ENCODE measurements at places on chromosomes 2 and 18. TPM values are rescaled to one million over a fixed set of nuclear protein-coding genes. Genes with fewer than 3 reads are reported as not detected.

GRCh38 chr2:8517850-8518498 is 163.9 kb upstream of the ID2 start:
- peaks cover 35% of the 10 kb centered on the region for H3K4me1 ChIP-seq
- no peak for DNase-seq
- no peaks in the 10 kb centered on the region for H3K27me3 ChIP-seq
- H3K36me3 ChIP-seq: no peaks in the 10 kb centered on the region

- H3K4me3 ChIP-seq: no peak overlapping the region
- H3K36me3 ChIP-seq: no peaks in the 10 kb centered on the region
- H3K4me1 ChIP-seq: no peaks in the 10 kb centered on the region
Observed at GRCh38 chr2:220521551-220521950, 894.1 kb downstream of the SLC4A3 start.

DNA sequence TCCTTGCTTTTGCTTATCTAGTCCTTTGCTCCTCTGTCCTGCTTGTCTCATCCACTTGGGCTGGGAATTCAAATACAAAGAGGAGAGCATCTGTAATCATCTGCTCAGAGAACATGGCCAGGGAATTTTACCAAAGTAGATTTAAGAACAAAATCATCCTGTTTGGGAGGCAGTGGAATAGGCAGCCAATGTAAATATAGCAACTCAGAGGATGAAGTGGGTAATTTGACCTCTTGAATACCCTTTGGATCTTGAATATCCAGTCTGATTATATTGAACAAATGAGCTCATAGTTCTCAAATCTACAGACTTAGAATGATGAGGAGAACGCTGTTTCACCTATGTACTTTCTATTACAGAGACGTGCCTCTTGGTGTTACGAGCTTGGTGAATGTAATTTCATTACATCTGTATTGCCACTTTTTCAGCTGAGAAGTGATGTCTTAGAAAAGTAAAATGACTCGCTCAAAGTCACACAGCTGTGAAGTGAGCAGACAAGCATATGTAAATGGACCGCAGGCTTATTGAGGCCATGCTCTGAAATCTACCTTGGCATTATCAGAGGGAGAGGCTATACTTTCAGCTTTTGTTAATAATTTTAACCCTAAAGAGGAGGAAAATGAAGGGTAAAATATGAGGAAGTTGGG is 266.3 kb downstream of the MTX2 start:
- H3K27ac ChIP-seq: no peak overlapping the region
- no peak for DNase-seq

GRCh38 chr2:28148000-28148399 is 244.7 kb upstream of the FOSL2 start:
- H3K27ac ChIP-seq: no peak overlapping the region
- peaks cover 2% of the 10 kb centered on the region for H3K4me1 ChIP-seq
- DNase-seq: no peak
- H3K36me3 ChIP-seq: no peaks in the 10 kb centered on the region
- no peaks in the 10 kb centered on the region for H3K27me3 ChIP-seq
- no peak overlapping the region for H3K4me3 ChIP-seq

DNA sequence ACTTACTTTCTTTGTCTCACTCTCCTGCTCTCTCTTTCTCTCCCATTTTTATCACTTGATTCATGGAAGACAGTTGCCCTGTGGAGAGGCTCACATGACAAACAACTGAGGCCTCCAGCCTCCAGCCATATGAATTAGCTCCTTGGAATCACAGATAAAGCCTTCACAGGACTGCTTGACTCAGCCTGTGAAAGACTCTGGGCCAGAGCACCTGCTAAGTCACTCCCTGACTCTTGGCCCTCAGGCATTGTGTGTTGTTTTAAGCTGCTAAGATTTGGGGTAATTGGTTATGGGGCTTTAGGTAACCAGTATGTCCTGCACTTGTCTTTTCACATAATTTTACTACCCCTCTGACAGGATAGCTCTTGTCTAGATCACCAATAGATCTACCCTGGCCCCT is 334.9 kb downstream of the SOX11 start:
- no peaks in the 10 kb centered on the region for H3K27me3 ChIP-seq
- DNase-seq: no peak
- H3K36me3 ChIP-seq: no peaks in the 10 kb centered on the region
- no peaks in the 10 kb centered on the region for H3K4me1 ChIP-seq
- H3K4me3 ChIP-seq: no peak overlapping the region

GRCh38 chr2:132788310-132788838 is 118.4 kb upstream of the LYPD1 start:
- no peak overlapping the region for H3K27ac ChIP-seq
- H3K36me3 ChIP-seq: no peaks in the 10 kb centered on the region
- DNase-seq: no peak
- H3K4me3 ChIP-seq: no peak overlapping the region

DNA sequence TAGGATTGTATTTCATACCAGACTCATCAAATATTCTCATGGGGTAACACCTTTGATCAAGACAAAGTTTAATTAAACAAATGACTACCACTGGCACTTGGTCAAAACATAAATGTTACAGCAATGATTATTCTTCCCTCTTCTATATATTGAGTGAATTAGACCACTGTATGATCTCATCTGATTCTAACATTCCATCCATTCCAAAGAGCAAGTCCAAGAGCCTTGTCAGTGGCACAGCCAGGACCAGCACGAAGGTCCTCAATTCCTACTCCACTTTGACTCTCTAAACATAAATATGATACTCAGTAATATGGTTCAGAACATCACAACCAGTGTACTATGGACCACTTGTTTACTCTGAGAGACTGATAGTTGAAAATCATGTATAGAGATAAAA is 86.4 kb downstream of the AP1S3 start:
- no peaks in the 10 kb centered on the region for H3K36me3 ChIP-seq
- no peaks in the 10 kb centered on the region for H3K27me3 ChIP-seq
- H3K4me3 ChIP-seq: no peak overlapping the region
- no peak overlapping the region for H3K27ac ChIP-seq
- no peaks in the 10 kb centered on the region for H3K4me1 ChIP-seq

Gene IL36G
- 0.24 TPM for total RNA-seq

Gene PTPRM
- total RNA-seq: 37.3 TPM

DNA sequence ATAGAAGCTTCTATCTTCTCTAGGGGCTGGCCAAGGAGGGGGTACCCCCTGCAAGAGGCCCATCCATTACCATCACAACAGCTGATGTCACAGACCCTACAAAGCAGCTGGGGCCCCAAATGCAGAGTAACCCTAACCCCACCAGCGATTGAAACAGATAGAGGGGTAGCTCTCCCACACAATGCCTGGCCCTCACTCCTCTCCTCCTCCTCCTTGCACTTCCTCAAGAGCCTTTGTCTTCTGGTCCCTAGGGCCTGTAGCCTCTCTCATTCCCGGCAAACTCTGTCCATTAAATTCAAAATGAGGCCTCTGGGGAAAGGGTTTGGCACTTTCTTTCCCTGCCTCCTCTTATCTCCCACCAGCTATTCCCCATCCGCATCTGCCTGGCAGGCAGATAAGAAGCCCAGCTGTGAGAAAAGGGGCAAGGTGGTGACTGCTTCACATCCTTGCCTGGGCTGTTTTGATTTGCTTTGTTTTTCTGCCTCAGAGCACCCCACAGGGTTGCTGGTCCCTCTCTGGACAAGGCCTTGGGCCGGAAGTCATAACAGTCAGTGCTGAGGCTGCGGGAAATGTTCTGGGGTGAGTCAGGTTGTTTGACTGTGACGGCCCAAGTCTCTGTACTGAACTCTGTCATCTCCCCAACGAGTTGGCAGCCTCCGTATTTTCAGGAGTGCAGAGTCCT is 26.1 kb upstream of the CYP26B1 start:
- no peaks in the 10 kb centered on the region for H3K36me3 ChIP-seq
- no peak overlapping the region for H3K27ac ChIP-seq
- no peak overlapping the region for H3K4me3 ChIP-seq
- no peaks in the 10 kb centered on the region for H3K4me1 ChIP-seq
- DNase-seq: no peak

DNA sequence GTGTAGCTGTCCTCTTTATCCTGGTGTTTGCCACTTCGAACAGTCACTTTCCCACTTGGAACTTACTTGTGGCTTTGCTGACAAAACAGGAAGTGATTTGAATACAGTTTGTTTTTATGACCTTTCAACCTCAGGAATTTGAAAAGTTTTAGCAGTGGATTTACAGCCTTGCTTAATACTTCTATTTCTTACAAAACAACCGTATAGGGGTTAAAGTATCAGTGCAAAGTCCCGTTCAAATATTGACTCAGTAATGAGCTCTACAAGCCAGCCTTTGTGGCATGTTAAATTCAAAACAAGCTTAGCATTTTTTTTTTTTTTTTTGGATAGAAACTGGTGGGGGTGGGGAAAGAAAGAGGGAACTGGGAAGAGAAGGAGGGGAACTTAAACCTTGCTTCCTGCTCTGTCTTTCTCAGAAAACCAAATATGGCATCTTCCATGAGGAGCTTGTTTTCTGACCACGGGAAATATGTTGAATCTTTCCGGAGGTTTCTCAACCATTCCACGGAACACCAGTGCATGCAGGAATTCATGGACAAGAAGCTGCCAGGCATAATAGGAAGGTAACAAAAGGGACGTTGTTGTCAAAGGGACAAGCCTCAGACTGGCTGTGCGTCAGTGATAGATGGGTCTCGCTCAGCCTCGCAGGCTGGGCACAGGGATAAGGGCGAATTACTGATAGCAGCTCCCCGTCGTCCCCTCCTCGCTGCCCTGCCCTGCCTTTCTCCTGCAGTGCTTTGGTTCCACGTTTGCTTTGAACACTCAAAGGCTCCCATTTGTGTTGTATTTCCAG is at the start of gene HNMT:
Gene HNMT, plus strand, starts transcription at position 408 of the 793 bp plus-strand sequence. Its CDS starts 19 bp downstream, at position 427.
- H3K27me3 ChIP-seq: no peaks in the 10 kb centered on the region
- no peak for DNase-seq
- H3K36me3 ChIP-seq: no peaks in the 10 kb centered on the region
- no peak within 1 kb of the TSS for H3K27ac ChIP-seq
- H3K4me3 ChIP-seq: peak within 1 kb of the TSS; percentile 4

- no peaks in the 10 kb centered on the region for H3K4me1 ChIP-seq
- H3K27me3 ChIP-seq: no peaks in the 10 kb centered on the region
- H3K27ac ChIP-seq: no peak overlapping the region
- no peak overlapping the region for H3K4me3 ChIP-seq
- DNase-seq: no peak
- no peaks in the 10 kb centered on the region for H3K36me3 ChIP-seq
Observed at GRCh38 chr2:164006704-164007103, 270.9 kb upstream of the FIGN start.

GRCh38 chr18:73235491-73235890 is 367.7 kb upstream of the NETO1 start:
- DNase-seq: no peak
- H3K36me3 ChIP-seq: no peaks in the 10 kb centered on the region

DNA sequence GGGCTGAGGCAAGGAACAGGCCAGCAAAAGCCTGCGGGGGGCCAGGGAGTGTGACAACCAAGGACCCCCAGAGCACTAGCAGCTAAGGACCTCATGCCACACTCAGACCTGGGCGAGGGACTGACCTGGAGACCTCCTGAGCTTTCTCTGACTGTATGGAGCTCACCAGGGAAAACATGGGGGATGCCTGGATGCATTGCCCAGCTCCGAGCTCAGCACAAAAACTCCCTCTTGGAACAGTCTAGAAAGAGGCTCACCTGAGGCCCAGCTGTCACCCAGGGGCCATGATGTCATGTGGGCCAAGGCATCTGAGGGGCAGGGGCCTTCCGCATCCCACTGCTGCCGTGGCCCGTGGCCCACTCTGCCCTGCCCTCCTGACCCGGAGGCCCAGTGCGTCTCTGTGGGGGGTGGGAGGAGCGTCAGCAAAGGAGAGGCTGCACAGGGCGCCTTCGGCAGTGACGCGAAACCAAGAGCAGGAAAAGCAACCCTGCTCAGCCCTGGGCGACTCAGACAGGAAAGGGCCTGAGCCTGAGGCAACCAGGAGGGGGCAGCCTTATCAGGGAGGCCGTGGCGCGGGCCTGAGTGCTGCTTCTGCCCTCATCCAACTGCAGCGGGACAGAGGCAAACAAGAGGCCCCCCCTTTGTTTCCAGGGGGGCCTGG is 57.3 kb upstream of the ALPP start:
- no peak overlapping the region for H3K4me3 ChIP-seq
- peak overlapping the region; percentile 99 for H3K27ac ChIP-seq
- H3K36me3 ChIP-seq: peaks cover 8% of the 10 kb centered on the region
- no peak for DNase-seq
- peaks cover 64% of the 10 kb centered on the region for H3K4me1 ChIP-seq
- no peaks in the 10 kb centered on the region for H3K27me3 ChIP-seq

GRCh38 chr2:51483720-51484119 is 451.8 kb upstream of the NRXN1 start:
- no peaks in the 10 kb centered on the region for H3K27me3 ChIP-seq
- no peak overlapping the region for H3K27ac ChIP-seq
- no peak overlapping the region for H3K4me3 ChIP-seq
- no peaks in the 10 kb centered on the region for H3K36me3 ChIP-seq
- no peak for DNase-seq

DNA sequence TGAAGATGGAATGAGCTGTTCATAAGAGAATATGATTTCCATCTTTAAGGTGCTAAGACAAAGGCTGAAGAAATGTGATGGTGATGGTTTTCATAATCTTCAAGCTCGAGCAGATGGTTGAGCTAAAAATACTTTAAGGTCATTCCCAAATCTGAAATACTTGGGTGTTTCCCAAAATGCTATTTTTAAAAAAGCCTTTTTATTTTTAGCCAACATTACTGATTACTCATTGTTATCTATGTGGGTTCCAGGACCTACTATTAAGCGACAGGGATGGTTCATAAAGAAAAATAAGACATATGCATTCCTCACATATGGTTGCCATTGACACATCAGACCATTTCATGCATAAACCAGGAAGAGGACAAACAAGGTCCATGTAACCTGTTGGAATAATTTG is 298.5 kb downstream of the PLCL1 start:
- peaks cover 45% of the 10 kb centered on the region for H3K36me3 ChIP-seq
- H3K27me3 ChIP-seq: no peaks in the 10 kb centered on the region
- no peak overlapping the region for H3K4me3 ChIP-seq
- H3K27ac ChIP-seq: no peak overlapping the region
- DNase-seq: no peak
- H3K4me1 ChIP-seq: no peaks in the 10 kb centered on the region
